ENCODE measurements at places on chromosomes 13 and 19. TPM values are rescaled to one million over a fixed set of nuclear protein-coding genes. Genes with fewer than 3 reads are reported as not detected.

CYP4F2 gene
- total RNA-seq = not detected

PSG3 gene
- total RNA-seq = not detected

PROZ gene
- not detected for total RNA-seq

ZNF442 gene
- total RNA-seq = 0.55 TPM

GRCh38 chr19:10899151-10899653 is 27.8 kb downstream of the CARM1 start:
- H3K4me3 ChIP-seq = no peak overlapping the region
- H3K27me3 ChIP-seq = no peaks in the 10 kb centered on the region
- H3K36me3 ChIP-seq = peaks cover 7% of the 10 kb centered on the region
- H3K4me1 ChIP-seq = peaks cover 8% of the 10 kb centered on the region
- no peak overlapping the region for H3K27ac ChIP-seq

- peaks cover 34% of the 10 kb centered on the region for H3K36me3 ChIP-seq
- H3K27ac ChIP-seq = peak overlapping the region; percentile 99
- H3K27me3 ChIP-seq = no peaks in the 10 kb centered on the region
- peak overlapping the region; percentile 79 for H3K4me3 ChIP-seq
- DNase-seq = peak; percentile 45
- H3K4me1 ChIP-seq = peaks cover 36% of the 10 kb centered on the region
These were observed 1.4 kb downstream of the HNRNPUL1 start for GRCh38 chr19:41265395-41266153.

PINLYP gene
- total RNA-seq = 19.7 TPM

DNA sequence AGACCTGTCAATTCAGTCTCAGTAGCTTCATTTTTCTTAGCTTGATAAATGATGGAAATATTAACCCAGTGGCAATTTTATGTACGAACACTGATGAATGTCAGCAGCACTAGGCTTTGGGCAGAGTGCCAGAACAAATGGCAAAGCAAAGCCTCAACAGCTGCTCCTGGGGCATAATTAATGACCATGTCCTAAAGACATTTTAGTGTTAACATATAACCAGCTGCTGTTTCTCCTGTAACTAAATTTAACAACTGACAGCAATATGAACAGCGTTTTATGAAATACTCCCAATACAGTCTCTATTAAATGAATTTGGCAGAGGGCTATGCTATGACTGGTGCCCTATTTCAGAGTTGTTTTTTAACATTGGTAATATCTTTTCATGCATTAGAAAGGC is 47.1 kb downstream of the ZNF568 start:
- DNase-seq = no peak
- no peak overlapping the region for H3K27ac ChIP-seq
- peaks cover 16% of the 10 kb centered on the region for H3K36me3 ChIP-seq
- no peak overlapping the region for H3K4me3 ChIP-seq

DNA sequence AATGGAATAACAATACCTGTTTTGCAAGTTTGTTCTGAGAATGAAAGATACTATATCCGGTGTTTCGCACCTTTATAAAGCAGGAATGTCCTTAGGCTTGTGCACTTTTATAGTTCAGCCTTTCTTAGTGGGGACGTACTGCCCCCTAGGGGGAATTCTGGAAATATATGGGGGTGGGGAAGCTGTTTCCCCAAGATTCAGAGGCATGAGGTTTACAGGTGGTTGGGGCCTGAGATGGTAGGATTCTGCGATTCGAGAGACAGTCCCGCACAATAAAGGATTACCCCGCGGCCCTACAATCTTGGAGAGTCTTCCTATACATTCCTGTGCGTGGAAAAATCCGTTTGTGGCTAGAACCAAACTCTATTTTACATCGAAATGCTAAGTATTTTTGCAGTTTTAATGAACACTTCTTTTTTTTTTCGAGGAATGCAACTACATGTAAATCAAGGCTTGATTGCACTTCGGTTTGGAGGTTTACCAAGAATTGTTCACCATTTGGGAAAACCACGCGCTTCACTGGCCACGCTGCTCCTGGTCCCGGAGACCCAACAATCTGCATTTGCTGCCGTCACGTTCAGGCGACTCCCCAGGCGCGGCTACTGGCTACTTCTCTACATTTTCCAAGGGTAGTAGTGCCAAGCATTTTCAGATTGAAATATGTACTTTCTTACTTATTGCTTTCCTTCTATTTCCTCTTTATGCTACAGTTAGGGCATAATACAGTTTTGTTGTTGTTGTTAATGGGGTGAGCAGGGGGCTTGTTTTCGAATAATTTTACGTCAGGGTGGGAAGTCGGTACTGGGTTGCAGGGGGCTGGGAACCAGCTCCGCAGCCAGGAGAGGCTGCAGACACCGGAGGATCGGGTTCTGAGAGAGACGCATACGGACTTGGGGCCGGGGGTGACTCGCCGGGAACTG is 830 bp downstream of the NEK5 start:
- H3K27ac ChIP-seq = no peak overlapping the region
- peaks cover 24% of the 10 kb centered on the region for H3K27me3 ChIP-seq
- H3K4me1 ChIP-seq = peaks cover 14% of the 10 kb centered on the region
- H3K36me3 ChIP-seq = no peaks in the 10 kb centered on the region

- DNase-seq = no peak
- H3K4me3 ChIP-seq = no peak overlapping the region
- no peaks in the 10 kb centered on the region for H3K36me3 ChIP-seq
- H3K4me1 ChIP-seq = peaks cover 7% of the 10 kb centered on the region
- no peak overlapping the region for H3K27ac ChIP-seq
- H3K27me3 ChIP-seq = peaks cover 22% of the 10 kb centered on the region
These were observed 92.2 kb downstream of the SLC7A1 start for GRCh38 chr13:29503041-29503837.

DNA sequence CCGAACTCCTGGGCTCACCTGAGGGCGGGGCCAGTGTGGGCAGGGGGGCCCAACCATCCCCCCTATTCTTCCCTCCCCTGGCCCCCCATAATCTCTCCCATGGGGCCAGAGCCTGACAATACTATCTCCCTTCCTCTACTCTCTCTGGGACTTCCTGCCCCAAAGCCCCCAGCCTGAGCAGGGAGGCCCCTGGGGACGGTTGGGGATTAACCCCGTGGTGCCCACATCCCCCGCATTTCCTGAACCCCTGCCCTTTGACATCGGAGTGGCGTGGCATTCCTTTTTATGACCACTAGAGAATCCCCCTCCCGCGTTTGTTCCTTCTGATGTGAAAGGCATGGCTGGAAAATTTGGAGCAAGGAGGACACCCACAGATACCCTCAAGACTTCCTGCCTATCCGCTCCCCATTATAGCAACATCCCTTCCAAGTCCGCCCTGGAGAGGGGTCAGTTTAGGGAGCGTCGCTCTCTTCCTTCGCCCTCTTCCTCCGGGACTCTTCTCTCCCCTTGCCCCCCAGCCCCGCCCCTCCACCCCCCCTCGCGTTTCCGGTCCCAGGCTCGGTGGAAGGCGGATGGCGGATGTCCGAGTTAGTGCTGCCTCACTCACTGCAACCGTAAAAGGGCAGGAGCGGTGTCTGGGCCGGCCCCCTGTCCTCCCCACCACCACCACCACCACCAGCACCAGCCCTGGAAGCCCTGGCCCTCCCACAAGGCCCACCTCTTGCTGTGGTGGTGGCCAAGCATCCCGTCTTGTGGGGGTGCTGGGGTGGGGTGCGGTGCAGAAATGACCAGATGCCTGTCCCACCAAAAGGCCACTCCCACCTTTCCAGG is 1.8 kb downstream of the VASP start:
- no peaks in the 10 kb centered on the region for H3K27me3 ChIP-seq
- H3K4me3 ChIP-seq = peak overlapping the region; percentile 99
- H3K4me1 ChIP-seq = peaks cover 56% of the 10 kb centered on the region

HSPB6 gene
- not detected for total RNA-seq

- no peak overlapping the region for H3K4me3 ChIP-seq
- H3K27me3 ChIP-seq = no peaks in the 10 kb centered on the region
- H3K4me1 ChIP-seq = peaks cover 7% of the 10 kb centered on the region
- no peak for DNase-seq
- H3K36me3 ChIP-seq = peaks cover 3% of the 10 kb centered on the region
- no peak overlapping the region for H3K27ac ChIP-seq
These were observed 9.3 kb downstream of the TMEM143 start for GRCh38 chr19:48354332-48354992.

- H3K4me3 ChIP-seq = no peak overlapping the region
- no peak overlapping the region for H3K27ac ChIP-seq
- H3K4me1 ChIP-seq = no peaks in the 10 kb centered on the region
These were observed 111.8 kb downstream of the TUBA3C start for GRCh38 chr13:19069684-19070397.

MYH14 gene
- not detected for total RNA-seq

DNA sequence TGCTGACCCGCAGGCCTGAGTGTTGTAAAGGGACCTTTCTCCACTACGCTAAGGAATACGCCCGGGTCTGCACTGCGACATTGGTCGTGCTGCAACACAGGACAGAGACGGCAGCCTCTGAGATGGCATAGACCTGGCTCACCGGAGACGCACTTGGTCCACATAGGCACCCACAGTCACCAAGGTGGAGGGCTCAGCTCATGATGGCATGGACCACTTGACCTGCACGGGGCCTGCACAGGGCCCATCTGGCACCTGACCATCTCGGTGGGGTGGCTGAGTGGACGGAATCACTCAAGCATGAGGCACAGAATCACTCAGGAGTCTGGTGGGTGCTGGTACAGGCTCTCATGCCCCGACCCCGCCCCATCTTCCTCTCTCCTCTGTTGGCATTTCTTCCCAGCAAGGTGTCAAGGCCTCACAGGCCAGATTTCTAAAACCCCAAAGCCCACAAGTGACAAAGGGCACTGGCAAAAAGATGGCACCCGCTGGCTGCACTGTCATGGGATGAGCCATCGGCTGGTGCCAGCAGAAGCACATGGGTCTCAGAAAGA is 45.9 kb downstream of the TSHZ3 start:
- H3K4me1 ChIP-seq = no peaks in the 10 kb centered on the region
- H3K4me3 ChIP-seq = no peak overlapping the region

DNA sequence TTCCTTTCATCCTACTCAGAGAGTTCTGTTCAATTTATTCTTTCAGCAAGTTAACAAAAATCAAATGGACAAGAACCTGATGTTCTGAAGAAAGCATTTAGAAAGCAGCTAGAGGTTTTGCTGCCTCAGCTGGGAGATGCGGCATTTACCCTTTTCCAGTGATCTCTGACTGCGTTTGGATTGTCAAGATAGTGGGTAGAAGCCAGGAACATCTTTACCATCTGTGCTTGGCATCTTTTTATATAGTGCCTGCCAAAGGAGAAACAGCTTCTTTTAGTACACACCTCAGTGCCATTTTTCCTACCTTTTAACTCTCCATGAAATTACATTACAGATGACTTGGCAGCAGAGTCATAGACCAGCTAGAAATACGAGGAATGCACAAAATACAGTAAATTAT is 680.8 kb downstream of the SLITRK1 start:
- H3K4me1 ChIP-seq = no peaks in the 10 kb centered on the region
- no peak overlapping the region for H3K4me3 ChIP-seq
- H3K27ac ChIP-seq = no peak overlapping the region
- no peak for DNase-seq
